Lung (tissue), 17 donors: ENCODE measurements at places on chromosomes 7 and 10.

DNA sequence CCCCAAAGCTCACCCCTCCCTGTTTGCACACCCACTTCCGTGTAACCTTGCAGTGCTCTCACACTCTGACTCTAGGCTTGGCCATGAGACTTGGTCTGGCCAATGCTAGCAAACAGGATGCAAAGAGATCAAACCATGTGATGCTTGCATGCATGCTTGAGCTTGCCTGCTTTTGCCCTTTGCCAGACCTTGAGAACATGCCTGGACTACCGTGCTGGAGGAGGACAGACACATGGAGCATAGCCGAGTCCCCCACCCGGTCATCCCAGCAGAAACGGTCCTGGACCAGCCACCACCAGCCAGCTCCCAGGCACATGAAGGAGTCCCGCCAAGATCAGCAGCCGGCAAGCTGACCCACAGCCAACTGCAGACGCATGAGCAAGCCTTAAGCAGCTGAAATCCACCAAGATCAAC, 23.4 kb downstream of the PYROXD2 start:
- peak; percentile 89 for DNase-seq

DNA sequence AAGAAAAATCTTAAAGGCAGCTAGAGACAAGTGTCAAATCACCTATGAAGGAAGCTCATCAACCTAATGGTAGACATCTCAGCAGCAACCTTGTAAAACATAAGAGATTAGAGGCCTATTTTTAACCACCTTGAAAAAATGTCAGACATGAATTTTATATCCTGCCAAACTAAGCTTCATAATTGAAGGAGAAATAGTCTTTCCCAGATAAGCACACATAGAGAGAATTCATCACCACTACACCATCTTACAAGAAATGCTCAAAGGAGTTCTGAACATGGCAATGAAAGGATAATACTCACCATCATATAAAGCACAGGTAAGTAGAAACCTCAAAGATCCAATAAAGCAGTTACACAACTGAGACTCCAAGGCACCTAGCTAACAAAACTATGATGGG, 156.5 kb downstream of the ZEB1 start:
- no peak for DNase-seq

DNA sequence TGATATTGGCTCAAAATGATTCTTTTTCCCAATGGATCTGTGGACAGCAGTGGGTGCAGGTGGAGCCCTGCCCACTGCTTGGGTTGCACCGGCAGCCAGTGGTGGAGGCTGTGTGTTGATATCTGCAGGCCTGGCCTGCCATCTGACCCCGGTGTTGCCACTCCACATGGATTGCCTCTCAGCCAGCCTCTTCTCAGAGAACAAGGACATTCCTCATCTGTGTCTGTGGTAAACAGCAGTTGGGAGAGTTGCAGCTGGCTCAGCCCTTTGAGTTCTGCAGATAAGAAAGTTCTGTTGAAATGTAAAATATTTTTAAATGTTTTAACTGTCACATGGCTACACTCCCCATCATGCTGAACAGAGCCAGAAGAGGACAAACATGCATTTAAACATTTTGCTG, 374.9 kb upstream of the CELF2 start:
- DNase-seq = peak; percentile 93

DNA sequence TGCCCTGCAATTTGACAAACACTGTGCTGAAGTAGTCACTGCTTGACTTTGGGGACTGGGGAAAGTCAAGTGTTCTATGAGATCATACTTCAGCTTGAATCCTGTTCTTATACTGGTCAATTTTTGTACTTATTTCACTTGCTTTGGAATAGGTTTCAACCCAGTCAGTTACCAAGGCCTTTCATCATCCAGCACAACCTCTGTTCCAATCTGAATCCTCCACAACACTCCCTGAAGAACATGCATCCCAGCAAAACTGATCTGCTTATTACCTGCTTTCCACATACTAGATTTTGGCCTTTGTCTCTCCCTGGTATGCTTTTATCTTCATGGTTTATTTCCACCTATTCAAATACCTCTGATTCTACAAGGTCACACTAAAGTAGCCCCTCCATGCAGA, 29.5 kb downstream of the DPY19L1 start:
- no peak for DNase-seq

GRCh38 chr10:43806831-43807640, 158.4 kb upstream of the ZNF32 start:
- DNase-seq = no peak

GRCh38 chr10:69553328-69553727, 19.9 kb downstream of the NEUROG3 start:
- DNase-seq = no peak

DNA sequence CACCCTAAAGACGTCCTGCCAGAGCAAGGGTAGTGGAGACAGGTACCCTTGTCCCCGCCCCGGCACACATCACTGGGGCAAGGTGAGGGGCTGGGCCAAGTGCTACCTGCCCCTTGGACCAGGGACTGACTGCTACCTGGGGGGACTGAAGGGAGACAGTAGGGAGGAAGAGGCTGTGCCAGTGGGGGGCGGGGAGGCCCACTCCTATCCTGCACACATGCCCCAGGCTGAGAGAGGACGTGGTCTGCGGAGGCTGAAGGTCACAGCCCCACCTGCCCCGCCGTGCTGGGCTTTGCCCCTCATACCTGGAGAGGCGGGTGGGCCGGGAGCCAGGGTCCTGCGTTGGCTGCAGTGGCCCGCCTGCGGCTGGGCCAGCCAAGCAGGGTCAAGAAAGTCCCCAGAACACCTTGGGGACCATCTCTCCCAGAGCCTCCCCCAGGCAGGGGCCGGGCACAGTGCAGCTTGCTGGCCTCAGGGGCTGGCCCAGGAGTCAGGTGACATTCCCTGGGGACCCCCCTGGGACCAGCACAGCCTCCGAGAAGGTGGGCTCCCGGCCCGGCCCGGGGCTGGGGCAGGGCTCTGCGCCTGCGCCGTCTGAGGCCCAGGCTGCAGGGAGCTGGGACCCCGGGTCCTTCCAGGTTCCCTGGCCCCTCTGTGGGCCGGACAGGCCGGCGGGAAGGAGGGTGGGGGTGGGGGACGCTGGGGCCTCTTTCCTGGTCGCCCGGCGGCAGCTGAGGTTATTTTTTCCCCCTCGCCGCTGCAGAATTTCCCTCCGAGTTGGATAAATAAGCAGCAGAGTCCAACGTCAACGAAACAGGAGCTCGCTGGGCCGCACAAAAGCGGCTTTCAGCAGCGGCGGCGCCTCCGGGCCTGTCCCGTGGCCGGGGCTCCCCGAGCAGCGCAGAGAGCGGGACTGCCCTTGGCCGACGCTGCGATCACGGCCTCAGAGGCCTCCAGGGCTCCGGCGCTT, 9.8 kb upstream of the FZD9 start:
- no peak for DNase-seq

DNA sequence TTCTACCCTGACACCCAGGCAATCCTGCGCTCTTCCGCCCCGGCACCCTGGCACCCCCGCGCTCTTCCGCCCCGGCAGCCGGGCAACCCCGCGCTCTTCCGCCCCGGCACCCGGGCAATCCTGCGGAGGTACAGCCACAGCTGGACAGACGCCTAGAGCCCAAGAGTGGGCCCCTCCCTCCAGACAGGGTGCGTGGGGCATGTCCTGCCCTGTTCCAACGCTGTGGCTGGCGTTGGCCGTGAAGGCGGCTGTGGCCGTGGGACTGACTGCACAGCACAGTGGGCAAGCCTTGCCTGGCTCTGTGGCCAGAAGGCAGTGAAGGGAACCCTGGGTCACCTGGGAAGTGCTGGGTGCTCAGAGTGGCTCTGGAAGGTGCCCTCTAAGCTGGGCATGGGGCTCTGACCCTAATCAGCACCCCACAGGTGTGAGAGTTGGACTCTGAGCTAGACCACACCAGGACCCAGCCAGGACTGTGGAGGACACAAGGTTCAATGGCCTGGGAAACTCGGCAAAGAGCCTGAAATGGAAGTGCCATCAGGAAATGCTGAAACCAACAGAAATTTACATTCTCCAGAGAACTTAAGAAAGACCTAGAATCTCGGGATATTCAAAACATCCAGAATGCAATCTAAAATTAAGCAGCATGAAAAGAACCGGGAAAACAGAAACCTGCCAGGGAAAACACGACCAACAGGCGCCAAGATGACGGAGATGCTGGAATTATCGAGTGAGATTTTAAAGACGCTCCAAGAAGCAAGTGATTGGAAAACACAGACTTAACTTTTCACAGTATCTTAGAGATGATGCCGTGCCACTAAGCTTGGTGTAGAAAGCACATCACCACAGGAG, 253.6 kb downstream of the ELFN1 start:
- no peak for DNase-seq

DNA sequence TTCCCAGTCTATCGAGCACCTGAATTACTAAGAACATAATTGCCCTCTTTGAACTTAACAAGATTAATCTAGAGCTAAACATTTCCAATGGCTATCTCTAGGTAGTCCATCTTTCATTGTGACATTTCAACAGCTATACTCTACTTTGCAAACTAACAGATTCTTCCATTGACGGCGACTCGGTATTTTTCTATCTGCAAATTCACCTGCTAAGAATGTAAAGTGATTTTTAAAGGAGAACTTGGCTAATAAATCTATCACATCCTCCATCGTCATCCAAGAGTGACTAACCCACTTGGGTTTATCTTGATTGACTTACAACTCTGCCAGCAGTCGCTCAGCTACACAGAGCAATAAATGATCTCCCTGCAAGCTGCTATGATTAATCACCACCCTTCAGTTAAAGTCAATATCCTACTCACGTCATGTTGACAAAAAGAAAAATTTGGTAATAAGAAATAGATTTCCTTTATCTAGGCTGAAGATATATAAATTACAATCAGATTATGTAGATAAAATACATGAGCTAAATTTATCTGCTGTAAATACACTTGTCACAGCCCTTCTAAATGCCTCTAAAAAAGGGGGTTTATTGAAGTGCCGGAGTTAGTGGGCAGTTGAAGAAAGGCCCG, 99.5 kb downstream of the SFMBT2 start:
- DNase-seq = no peak

GRCh38 chr7:91880016-91880412, 488 bp downstream of the MTERF1 start:
- DNase-seq = peak; percentile 25

DNA sequence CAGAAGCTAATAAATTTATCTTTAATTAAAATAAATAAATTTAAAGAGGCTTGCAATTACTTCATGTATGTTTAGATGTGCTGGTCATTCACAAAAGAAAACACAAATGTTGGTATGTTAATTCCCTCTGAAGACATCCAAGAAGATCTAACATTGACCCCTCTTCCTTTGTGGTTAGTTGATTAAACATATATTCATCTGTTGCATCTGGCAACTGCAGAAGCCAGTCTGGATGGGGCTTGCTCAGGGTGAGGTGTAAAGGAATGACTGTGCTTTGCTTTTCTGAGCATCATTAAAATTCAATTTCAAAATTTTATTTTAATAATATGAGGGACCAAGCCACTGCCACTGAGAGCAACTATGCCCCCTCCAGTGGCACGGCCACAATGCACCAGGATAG, 36.4 kb upstream of the FERD3L start:
- no peak for DNase-seq

DNA sequence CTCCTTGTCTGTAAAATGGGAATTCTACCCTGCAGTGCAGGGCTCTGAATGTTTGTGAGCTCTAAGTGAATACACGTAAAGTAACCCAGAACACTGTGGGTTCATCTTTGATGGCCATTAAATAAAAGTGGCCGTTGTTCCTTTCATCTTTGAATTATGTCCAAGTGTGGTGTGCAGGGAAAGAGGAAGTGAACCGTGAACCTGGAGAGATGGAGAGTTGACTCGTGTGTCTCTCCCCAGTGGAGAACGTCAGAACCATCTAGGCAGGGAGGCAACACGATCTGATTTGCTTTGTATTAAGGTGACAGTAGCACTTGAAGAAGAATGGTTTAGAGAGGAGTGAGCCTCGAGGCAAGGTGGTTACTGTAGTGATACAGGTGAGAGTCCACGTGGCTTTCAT, 93.5 kb upstream of the GJD4 start:
- DNase-seq = no peak

- peak; percentile 76 for DNase-seq
Observed at GRCh38 chr7:100894860-100895700, 608 bp downstream of the ACHE start.

- DNase-seq = no peak
Observed at GRCh38 chr10:63886281-63887022, 365.3 kb downstream of the REEP3 start.
